ENCODE measurements at places on chromosomes 2 and 18.

DNA sequence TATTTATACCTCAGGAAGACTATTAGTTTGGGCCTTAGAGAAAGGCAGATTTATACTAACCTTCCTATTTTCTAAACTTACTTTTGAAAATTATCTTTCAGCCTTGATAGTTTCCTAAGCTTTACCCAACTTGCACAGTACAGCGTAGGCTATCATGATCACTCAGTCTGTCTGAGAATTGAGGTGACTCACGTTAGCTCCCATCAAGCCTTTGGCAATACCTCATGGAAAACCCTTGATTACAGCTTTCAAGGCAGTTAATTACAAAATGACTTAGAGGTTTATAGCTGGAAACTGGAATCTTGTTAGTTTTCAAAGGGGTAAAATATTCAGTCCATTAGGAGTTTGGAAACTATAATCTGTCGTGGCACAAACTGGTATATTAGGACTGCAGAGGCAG, 26.4 kb upstream of the ARMC9 start:
- no peak for DNase-seq

DNA sequence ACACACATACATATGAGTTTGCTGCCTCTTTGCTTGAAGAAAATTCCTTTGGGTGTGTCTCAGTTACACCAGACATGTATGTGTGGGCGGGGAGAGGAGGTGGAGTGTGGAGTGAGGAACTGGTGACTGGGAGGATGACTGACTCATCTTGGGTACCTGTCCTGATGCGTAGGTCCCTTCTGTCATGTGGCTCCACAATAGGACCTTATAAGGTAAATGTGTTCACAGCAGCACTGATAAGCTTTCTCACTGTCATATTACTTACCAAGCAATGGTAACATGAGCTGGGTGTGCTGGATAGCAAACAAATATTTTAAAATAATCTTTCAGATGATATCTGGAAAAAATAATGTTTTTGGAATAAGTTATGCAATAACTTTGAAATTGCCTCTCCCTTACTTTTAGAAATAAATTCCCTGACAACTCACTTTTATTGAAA, 45.1 kb downstream of the SLC9A2 start:
- DNase-seq, result no peak

GRCh38 chr18:31657823-31658669, 26.3 kb downstream of the B4GALT6 start:
- DNase-seq, result no peak

DNA sequence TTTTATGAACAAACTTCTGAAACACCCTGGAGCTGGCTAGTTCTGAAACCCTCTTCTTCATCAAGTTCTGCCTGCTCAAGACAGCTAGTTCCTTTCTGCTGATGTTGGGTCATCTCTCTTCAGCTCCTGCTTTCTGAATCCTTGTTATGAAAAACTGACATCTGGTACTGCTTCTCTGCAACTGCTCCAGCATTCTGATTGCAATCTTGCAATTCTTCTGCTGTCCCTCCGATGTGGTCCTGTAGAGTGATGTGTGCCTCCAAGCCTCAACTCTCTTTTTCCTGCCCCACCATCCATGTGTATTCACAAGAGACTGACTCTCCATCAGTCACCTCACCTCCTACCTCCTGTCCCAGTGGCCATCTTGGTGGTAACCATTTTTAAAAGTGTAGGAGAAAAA, 21.8 kb downstream of the COL6A3 start:
- DNase-seq, result no peak

GRCh38 chr2:25215948-25216679, 47.7 kb upstream of the POMC start:
- peak; percentile 87 for DNase-seq

DNA sequence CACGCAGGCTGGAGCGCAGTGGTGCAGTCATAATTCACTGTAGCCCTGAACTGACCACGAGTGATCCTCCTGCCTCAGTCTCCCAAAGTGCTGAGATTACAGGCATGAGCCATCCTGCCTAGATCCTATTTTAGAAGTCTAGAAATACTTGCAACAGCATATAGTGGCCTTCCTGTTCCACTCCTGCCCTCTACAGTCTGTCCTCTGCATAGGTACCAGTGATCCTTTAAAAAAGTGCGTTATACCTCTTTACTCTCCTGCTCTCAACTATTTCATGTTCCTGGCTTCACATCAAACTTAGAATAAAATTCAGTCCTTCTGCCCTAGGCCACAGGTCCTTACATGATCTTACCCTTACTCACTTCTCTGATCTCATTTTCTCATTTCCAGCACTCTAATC, 6.0 kb downstream of the COMMD1 start:
- DNase-seq, result no peak

All from MG63 (cell line).